ENCODE measurements at places on chromosomes 11 and 22.

DNA sequence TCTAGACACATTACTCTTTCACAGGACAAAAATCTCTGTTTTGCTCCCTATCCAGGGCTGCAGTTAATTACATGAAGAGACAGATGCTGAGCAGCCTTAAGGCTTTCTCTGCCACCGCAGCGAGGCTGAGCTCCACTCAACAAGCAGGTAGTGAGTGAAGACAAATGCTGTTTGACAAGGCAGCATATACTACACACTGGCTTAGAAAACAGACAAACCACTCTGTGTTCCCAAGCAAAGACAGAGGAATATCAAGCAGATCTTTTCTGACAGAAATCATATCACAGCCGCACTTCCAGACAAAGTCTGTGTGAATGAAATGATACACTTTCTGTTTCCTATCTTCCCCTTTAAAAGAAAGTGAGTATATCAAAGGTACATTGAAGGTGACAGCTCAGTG is 368.1 kb downstream of the DCDC1 start:
- DNase-seq: no peak

- DNase-seq: no peak
These were observed 798.1 kb downstream of the OPCML start for GRCh38 chr11:132734217-132734616.

DNA sequence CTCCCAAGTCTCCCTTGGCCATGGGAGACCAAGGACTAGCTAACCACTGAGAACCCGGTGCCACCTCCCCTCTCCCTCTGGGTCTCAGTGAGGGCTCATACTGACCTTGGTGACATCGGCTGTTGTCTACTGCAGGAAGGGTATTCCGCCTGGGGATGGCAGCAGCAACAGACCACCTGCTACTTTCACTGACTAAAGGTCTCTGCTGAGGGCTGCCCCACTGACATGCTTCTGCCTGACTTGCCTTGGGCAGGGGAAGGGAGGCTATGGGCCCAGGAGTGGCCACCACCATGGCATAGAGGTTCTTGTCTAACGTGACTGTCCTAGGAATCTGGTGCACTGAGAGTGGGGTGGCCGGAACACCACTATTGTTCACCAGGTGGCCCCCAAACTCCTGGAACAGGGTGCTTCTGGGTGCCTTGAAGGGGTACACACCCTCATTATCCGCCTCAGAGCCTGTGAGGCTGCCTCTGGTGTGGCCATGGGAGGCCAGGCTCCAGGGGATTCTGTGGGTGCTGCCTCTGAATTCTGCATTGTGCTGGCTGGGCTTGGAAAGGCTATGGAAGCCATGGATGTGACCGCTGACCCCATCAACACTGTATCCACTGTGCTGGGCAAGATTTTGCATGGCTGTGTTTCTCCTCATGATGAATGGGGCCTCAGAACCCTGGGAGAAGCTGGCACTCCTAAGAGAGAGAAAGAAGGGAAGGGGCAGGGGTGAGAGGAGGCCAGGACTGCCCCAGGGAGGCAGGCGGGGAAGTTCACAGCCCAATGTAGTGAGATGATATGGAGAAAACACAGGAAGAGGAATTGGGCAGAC is 38.3 kb downstream of the GAB4 start:
- no peak for DNase-seq

DNA sequence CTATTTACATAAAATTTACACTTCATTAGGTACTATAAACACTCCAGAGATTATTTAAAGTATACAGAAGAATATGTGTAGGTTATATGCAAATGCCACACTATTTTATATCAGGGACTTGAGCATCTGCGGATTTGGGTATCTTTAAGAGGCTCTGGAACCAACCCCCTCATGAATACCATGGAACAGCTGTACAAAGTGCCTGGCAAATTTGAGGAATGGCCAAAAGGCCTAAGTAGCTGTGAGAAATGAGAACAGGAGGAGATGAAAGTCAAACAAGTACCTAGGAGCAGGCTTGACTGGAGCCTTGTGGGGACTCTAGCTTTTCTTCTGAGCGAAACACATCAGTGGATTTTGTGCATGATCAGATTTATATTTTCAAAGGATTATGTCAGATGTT is 149.3 kb downstream of the RBFOX2 start:
- no peak for DNase-seq

DNA sequence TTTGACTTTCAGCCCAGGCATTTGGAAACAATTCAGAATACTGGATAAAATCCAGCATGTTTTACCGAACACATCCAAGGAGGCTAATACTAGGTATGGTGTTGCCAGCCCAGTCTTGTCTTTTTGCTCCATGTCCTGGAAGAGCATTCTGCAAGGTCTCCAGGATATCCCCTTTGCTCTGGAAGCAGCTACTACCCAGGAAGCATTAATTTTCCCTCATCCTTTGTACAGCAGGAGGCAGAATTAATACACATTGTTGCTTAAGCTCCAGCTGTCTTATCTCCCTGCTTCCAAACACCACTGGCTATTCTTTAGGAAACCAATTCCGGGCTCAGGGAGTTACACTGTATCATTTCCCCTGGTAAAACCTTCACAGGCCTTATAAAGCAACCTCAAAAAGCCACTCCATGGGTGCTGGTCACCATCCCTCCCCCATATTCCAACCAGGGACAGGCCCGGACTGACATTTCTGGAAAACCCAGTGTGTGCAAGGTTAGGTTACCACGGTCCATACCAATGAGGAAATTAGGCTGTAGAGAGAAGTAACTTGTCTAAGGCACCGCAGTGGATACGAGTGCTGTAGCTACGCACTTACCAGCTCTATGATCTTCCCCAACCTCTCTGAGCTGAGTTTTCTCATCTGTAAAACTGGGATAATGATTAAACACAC is 1.5 kb upstream of the UBASH3B start:
- DNase-seq: no peak
